ENCODE measurements at places on chromosomes 2 and 18.

DNA sequence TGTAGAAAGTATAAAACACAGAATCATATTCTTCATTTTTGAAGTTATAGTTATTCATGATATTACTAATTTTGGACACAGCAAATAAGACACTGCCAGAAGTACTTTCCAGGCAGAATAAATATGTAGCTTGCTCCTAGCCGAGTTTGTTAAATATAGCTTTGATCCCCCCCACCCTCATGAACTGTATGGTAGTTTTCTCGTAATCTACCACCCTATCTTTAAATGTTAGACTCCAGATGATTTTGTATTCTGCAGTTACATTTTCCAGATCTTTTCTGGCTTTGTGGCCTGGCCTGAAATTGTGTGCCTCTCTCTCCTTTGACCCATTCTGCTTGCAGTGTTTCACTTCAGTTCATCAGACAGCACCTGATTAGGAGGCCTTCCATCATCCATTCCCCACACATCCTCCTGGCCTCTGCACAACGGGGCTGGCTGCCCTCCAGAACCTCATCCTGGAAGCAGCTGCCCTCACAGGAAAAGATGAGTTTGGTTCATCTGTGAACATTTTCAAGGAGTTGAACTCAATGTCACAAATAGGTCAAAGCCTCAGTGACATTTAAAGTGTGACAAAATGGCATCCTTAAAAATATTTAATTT, 4.7 kb upstream of the KCNJ3 start:
- no peak for DNase-seq

- no peak for DNase-seq
Observed at GRCh38 chr2:20429528-20429927, 17.3 kb upstream of the RHOB start.

DNA sequence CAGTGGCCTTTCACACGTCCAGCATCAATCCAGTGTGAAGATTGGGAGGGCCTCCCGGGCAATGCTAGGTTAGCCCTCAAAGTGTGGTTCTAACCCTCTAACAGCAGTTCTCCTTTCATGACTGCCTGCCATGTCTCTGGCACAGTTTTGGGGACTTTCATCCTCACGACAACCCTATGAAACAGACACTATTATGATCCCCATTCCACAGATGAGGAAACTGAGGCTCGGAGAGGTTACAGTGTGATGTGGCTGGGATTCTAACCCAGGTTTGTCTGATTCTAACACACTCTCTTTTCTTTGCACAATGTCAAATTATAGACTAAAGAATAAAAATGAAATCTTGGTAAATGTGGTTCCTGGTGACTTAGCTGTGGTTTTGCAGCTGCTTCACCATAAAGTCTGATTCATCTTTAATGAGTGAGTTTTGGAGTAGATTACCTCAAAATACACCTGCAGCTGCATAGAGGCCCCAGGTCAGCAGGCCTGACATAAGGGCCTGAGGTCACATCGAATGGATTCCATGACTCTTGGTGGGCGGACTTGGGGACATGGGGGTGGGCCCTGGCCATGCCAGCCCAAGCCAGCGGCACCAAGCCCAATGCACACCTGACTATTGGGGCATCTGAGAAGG, 214.4 kb downstream of the GLI2 start:
- DNase-seq, result no peak

DNA sequence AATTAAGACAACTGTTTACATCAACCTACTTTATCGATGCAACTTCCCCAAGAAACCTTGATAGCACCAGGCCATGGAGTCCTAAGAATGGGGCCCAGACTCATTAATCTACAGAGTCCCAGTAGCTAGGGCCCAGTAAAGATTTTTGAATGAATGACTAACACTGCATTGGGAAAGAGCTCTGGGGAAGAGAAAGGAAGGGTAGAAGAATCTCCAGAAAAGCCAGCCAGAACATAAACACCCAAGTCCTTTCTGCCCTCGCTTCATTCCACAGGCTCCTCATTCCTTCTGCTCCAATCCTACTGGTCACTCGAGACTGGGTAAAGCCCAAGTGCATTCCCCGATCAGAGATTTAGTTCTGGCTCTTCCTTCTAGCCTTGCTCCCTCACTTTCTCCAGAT, 44.3 kb downstream of the CYRIA start:
- DNase-seq, result no peak

DNA sequence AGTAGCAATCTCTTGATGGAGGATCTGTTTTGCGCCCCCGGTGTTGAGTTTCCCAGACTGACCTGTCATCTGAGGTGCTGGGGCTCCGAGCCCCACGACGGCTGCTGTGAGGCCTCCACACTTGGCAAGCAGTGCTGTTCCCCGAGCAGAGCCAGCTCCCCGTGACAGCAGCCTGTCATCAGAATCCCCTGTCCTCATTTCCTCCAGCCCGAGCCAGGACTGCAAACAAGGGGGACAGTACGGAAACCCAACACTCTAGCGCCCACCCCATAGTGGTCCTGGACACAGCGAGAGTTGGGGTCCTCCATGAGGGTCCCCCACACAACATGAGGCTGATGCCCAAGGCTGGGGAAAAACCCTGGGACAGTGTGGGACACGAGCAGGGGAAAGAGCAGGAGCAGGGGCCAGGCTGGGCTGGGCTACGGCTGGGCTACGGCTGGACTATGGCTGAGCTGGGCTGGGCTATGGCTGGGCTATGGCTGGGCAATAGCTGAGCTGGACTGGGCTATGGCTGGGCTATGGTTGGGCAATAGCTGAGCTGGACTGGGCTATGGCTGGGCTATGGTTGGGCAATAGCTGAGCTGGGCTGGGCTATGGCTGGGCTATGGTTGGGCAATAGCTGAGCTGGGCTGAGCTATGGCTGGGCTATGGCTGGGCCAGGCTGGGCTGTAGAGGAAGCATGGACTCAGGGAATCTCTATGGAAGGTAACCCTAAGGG, 1.5 kb upstream of the KLHL30 start:
- peak; percentile 58 for DNase-seq

- DNase-seq, result peak; percentile 66
Observed at GRCh38 chr2:67564076-67564475, 166.9 kb downstream of the ETAA1 start.

DNA sequence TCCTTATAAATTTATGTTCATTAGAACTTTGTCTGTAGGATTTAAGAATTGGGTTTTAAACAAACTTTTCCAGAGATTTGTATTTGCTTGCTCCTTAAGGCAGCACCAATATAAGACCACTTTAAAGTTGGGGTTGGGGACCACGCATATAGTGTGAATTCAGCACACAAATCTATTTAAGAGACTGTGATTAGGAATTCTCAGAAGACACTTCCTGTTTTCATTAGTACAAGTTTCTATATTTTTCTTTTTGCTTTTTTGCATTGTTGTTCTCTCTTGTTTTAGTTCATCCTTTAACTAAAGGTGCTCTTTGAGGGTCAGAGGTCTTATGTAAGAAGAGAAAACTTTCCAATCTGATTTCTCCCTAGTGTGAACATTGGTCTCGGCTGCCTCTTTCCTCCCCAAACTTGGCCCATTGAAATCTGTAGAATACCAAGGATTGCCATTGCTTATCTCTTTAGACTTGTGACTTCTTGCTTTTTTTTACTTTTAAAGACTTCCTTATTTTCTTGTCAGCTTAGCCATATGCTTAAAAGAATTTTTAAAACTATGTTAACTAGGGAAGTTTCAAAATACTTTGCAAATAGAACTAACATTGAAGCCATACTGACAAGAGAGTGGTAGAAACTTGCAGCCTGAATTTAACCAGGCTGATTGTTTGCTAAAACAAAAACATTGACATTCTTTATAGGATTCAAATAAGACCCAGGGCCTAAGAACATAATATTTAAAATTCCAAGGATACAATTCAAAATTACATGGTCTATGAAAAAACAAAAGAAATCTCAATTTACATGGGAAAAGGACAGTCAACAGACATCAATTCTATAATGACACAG, 264.1 kb upstream of the FN1 start:
- DNase-seq, result peak; percentile 41

- DNase-seq, result no peak
Observed at GRCh38 chr2:121723316-121723715, 13.4 kb downstream of the NIFK start.

- no peak for DNase-seq
Observed at GRCh38 chr2:124975648-124976047, 950.6 kb downstream of the CNTNAP5 start.

DNA sequence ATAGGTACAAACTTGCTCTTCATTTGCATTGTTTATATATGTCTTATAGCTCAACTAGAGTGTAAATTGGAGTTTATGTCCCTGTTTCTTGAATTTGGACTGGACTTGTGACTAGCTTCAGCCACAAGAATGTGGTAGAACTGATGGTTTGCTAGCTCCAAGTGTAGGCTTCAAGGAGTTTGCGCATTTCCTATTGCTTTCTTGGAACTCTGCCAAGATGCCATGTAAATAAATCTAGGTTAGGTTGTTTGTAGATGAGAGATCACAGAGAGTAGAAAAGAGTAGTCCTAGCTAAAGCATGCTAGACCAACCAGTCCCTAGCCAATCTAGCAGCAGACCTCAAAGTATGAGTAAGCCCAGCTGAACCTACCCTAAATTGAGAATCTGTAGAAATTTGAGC, 183.0 kb upstream of the CYP26B1 start:
- DNase-seq, result no peak

GRCh38 chr2:219119422-219120043, 41.1 kb downstream of the NHEJ1 start:
- peak; percentile 83 for DNase-seq

DNA sequence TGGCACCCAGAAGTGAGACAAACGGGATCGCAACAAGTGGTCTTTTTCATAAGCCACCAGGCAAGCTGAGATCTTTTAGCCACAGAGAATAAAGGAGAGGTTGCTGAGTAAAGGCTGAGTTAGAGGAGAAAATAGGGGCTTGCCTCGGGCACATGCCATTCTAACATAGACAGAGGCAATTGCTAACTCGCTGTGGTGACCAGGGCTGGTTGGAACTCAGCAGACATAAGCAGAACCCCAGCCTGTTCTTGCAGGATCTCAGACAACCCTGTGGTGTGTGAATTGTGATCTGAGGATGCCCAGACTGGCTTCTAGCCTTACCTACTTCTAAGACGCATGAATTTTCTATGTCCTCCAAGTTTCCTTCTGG, 300.2 kb downstream of the CDCA7 start:
- no peak for DNase-seq

DNA sequence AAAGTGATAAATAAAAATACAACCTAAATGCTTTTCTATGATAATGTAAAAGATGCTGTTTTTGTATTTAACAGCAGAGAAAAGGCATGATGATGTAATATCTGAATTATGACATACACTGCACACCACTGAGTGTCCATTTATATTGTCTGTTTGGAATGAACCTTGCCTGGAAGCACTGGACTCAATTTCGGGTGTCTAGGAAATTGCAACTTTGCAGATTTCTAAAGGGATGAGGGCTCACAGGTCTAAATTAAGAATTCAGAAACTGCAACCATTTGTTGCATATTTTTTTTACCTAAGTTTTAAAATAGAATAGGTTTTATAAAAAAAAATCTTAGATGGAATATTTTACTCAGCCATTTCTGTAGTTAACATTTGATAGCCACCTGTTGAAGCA, 131.1 kb upstream of the EPC2 start:
- DNase-seq, result no peak

DNA sequence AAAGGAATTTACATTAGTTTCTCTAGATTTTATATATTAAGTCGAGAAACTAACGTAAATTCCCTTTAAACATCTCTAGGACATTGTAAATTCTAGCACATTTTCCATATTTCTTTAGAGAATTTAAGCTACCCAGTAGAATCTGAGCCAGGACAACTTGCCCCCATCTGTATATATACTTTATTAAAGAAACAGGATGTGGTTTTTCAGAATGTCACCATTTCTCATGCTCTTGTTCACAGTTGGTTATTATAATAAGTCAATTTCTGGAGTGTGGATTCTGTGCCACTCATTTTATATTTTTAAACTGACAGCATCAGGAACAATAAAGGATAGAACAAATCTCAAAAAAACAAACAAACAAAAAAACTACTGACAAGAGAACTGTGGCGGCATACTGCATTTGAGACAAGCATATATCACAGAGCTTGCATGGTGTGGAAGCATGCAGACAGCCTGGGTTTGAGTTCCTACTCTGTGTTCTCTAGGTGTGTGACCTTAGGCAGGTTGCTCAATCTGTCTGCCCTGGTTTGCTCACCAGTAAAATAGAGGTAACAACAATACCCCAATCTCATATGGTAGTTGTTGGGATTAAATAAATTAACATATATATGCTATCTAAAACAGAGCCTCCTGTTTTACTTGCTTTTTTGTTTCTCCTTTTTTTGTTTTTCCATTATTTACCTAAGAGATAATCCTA, 61.4 kb upstream of the DNER start:
- no peak for DNase-seq

DNA sequence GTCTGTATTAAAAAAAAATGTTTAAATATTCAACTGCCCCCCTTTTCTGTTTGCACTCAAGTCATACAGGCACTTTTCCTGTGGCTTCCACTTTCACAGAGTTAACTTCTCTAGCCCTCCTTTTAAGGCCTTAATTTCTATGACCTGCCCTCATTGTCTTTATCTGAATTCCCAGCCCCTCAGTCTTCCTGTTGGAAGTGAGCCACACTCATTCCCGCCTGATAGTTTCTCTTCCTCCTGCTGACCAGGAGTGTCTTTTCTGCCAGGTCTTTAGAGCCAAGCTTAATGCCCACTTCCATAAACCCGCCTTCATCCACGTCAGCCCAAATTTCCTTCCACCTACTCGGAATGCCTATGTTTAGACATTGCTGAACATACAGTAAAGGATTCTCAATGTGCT, 10.5 kb downstream of the COPS8 start:
- no peak for DNase-seq

DNA sequence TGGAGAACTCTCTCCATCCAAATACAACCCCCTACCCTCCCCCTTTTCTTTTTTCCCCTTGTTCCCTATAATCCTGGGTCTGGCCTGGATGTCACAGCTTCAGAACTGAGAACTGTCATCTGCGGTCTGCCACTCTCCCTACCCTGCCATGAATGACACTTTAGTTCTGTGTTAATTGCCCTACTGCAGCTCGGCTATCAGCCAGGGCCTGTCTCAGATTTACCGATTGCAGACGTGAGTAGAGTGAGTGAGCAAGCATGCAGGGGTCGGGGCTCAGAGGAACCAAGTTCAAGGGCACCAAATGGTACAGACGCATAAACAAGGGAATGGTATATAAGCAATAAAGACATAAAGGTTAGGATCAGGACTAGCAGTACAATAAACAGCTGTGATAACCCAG, 967.8 kb downstream of the BCL11A start:
- DNase-seq, result no peak

- DNase-seq, result no peak
Observed at GRCh38 chr2:190782264-190782663, 98.4 kb upstream of the GLS start.

GRCh38 chr2:37167636-37168180, 10.9 kb upstream of the EIF2AK2 start:
- peak; percentile 6 for DNase-seq

- DNase-seq, result no peak
Observed at GRCh38 chr2:156339865-156340264, 7.3 kb upstream of the NR4A2 start.

DNA sequence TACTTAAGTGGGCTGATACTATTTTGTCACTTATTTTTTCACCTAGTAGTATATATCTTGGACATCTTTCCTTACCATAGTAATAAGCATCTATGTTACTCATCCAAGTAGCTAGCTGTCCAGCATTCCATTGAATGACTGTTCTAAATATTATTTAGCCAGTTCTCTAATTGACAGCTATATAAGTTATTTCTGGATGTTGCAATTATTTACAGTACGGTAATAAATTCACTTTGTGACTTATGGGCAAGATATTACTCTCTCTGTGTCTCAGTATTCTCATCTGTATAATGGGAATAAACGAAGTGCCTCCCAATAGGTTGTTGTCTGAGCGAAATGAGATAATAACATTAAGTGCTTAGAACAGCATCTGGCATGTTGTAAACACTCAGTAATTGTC, 46.6 kb upstream of the AGAP1 start:
- DNase-seq, result peak; percentile 8

- no peak for DNase-seq
Observed at GRCh38 chr2:238568455-238569440, 142.0 kb downstream of the ASB1 start.

All from adipocyte (in vitro differentiated cells).